ENCODE measurements at places on chromosomes 13 and 19. TPM values are rescaled to one million over a fixed set of nuclear protein-coding genes. Genes with fewer than 3 reads are reported as not detected.

IRGC gene
- not detected for total RNA-seq

ATP4A gene
- total RNA-seq: not detected

MAST1 gene
- total RNA-seq: under 0.01 TPM

ZNF266 gene
- total RNA-seq: 7.3 TPM

FCAR gene
- not detected for total RNA-seq

KIR2DL1 gene
- total RNA-seq: not detected

LIM2 gene
- not detected for total RNA-seq

ZNF544 gene
- total RNA-seq: 26.7 TPM

ZNF584 gene
- total RNA-seq: 18.4 TPM

GGN gene
- 0.86 TPM for total RNA-seq

NLRP4 gene
- not detected for total RNA-seq

AXL gene
- total RNA-seq: 363 TPM

CEACAM8 gene
- total RNA-seq: not detected

ZNF625 gene
- 14.7 TPM for total RNA-seq

BST2 gene
- total RNA-seq: 7.8 TPM

CADM4 gene
- total RNA-seq: 22.0 TPM

CGB5 gene
- not detected for total RNA-seq
